A375 (cell line): ENCODE measurements at places on chromosomes 7 and 10. TPM values are rescaled to one million over a fixed set of nuclear protein-coding genes. Genes with fewer than 3 reads are reported as not detected.

The PDZD7 gene
- total RNA-seq: 6.6 and 7.0 TPM in 2 replicates

The CALML5 gene
- total RNA-seq: not detected in 2 replicates

The ZNF716 gene
- total RNA-seq: 0.04 and 0.21 TPM in 2 replicates

The OR2AE1 gene
- total RNA-seq: not detected in 2 replicates

The WIPF3 gene
- total RNA-seq: 0.08 TPM in 1 of 2 replicates, not detected in the other
